ENCODE measurements at places on chromosomes 13 and 19.

GRCh38 chr13:91661692-91662490 lies 263.5 kb downstream of the GPC5 start:
- no peak for DNase-seq

GRCh38 chr19:33785795-33786194 lies 10.9 kb upstream of the KCTD15 start:
- no peak for DNase-seq

- DNase-seq: peak; percentile 50
These were observed 21.9 kb downstream of the ATP11A start for GRCh38 chr13:112711528-112712265.

DNA sequence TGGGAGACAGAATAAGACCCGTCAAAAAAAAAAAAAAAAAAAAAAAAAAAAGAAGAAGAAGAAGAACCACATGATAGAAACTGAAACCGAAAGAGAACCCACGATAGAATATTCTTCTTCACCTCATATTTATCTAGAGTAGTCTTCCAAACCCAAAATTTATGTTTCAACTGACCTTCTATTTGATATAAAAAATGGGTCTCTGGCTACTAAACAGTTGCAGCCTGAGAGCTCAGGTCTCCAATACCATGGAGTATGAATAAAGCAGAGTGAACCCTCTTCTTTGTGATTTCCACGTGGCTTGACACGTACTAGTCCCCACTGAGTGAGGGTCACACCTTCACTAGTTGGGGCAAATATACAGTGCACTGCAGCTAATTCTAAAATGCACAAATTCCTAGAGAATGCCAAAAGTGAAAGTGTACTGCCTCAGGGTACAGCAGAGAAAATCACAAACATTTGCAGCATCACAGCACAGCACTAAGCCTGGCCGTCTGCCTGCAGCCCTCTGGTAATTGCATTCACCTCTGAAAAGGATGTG lies 30.8 kb upstream of the RFC3 start:
- no peak for DNase-seq

DNA sequence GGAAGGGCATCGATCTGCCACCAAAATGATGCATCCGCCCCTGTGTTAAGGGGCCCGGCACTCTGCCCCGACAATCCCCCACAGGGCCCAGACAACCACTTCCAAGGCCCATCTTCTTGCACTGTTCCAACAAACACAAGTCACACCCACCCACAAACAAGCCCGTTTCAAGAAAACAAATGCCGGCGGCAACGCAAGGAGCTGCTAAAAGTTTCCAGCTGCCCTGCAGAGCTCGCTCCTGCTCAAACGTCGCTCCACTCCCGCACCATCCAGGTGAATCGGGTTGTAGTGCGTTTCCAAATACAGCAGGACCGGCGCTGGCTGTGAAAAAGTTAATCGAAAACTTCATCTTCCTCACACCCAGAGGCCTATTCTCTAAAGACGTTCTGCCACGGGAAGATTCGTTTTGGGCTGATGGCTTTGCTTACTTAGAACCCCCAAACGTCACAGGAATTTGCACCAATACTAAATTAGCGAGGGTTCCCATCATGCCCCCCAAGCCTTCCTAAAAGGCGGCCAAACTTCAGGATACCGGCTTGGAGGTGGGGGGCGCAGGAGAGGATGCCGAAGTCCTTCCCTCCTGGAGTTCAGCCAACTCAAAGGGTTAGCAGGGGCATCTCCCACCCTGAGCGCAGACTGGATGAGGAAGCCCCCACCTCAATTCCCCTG lies 107.4 kb upstream of the DOCK9 start:
- DNase-seq: no peak

DNA sequence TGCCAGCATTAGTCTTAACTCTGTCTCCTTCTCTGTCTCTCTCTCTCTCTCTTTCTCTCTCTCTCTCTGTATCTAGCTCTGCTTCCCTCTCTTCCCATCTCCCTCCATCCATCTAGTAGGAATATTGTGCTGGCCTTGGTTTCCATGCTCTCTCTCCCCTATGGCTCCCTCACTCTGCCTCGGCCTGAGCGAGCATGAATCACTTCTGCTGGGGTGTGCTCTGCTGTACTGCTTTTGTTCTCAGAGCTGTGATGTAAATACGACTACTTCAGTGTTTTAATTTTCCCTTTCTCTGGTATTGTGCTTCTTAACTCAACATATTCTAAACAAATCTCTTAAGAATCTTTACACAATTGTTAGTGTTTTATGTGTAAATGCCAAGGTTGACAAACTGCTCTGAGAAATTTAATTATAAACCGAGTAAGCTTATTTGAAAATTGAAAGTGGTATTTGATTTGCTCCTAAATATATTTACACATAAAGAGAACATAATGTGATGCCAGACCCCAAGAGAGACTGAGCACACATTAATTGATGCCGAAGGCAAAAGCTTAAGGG lies 211.5 kb upstream of the KL start:
- DNase-seq: no peak

DNA sequence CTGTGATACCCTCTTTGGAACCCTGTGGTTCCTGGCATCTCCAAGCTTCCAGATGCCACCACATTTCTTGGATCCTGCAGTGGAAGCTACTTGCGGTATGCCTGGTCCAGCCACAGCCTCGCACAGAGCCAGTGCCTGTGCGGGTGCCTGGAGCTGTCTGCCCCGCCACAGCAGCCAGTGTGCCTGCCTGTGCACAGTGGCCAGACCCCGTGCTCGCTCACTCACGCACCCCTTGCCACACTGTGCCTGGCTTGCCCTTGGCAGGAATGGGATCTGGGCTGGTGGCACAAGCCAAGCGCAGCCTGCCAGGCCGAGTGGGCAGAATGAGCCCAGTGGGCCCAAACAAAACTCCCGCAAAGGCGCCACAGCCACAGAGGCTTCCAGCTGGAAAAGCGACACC lies 26.2 kb downstream of the POMP start:
- no peak for DNase-seq

GRCh38 chr19:46481223-46481848 lies 10.0 kb upstream of the PNMA8A start:
- no peak for DNase-seq

GRCh38 chr19:482186-483041 lies 13.9 kb upstream of the MADCAM1 start:
- DNase-seq: no peak

DNA sequence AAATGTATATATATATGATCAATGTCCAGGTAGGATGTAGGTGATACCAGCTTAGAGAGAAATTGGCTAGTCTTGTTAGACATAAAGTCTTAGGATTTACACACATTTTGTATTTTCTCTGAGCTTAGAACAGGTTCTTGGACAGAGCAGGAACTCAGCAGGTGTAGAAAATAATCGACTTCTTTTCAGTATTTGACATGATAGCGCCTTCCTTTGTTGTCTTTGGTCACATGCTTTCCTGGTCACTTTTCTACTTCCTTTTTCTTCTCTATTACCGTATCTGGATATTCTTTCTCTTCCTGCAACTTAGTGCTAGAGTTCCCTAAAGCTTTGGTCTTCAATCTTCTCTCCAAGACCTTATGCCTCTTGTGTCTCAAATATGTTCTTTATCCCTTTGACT lies 107.4 kb downstream of the LRCH1 start:
- no peak for DNase-seq

GRCh38 chr13:108402850-108403249 lies 133.3 kb downstream of the TNFSF13B start:
- no peak for DNase-seq

GRCh38 chr13:24196593-24197197 lies 36.2 kb downstream of the SPATA13 start:
- DNase-seq: no peak

GRCh38 chr19:55362990-55363716 lies at the start of gene GARIN5B:
Gene GARIN5B, minus strand, starts transcription at chr19:55363260. Its CDS starts 194 bp downstream, at chr19:55363066.
- no peak for DNase-seq

- DNase-seq: no peak
These were observed 21.9 kb downstream of the ANKRD27 start for GRCh38 chr19:32652894-32653598.

- DNase-seq: no peak
These were observed 48.7 kb upstream of the GPR183 start for GRCh38 chr13:99356012-99356261.

- no peak for DNase-seq
These were observed 16.8 kb downstream of the EPN1 start for GRCh38 chr19:55691561-55692481.

DNA sequence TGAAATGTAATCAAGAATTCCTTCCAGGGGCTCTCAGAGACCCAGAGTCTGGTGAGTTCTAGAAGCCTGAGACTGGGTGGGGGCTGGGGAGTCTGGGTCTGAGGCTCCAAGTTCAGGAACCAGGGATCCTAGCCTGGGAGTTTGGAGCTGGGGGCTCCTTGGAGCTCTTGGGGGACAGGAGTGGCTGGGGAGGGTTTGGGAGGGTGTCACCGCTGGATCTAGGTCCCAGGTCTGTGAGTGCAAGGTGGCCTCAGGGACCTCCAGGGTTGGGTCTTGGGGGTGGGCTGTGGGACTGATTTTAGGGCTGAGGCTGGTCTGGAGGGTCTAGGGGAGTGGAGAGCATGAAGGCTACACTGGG lies 1.1 kb downstream of the SYCN start:
- no peak for DNase-seq

- no peak for DNase-seq
These were observed 9.0 kb upstream of the TNFRSF19 start for GRCh38 chr13:23561261-23561660.

Data from NCI-H187 (cell line).